ENCODE measurements at places on chromosomes 11 and 22.

DNA sequence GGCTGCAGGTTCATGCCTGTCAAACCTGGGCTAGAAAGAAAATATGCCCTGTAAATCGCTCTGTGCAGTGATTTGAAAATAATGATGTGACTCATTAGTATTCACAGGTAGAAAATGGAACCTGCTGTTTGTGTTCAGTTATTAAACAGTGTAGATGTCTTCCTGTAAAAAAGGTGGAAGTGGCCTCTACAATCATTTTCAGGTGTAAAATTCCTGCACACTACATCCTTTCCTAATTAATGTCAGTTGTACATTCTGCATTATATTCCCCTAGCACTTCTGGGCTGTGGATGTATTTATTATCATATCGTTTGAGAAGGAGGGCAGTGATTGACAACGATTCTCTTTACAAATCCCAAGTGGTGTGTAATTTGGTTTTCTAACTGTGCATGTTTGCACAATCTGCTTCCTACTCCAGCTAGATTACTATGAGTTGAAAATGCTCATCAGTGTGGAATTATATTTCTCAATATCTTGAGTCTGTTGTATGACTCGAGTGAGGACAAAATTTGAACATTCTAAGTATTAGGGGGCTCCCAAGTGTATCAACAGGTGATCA lies 454.0 kb upstream of the DDI1 start:
- DNase-seq, result no peak

- DNase-seq, result no peak
Observed at GRCh38 chr22:49377306-49377705, 450.4 kb downstream of the BRD1 start.

GRCh38 chr11:74081428-74081827 lies 72.5 kb upstream of the UCP3 start:
- DNase-seq, result no peak

DNA sequence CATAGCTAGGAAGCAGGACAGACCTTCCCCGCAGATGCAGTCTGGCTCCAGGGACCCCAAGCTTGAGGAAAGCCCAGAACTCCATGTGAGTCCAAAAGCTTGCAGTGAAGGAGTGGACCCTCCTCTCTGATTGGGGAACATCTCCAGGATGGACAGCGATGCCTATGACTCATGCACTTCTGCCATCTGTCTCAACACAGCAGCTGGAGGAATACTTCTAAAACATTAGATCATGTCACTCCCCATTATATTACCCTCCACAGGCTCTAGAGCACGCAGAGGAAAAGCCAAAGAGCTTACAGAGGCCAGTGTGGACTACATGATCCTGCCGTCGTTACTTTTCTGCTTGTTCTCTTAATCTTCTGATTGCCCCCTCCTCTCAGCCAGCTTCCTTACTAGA lies 605.7 kb downstream of the INSC start:
- no peak for DNase-seq

- DNase-seq, result no peak
Observed at GRCh38 chr22:29854432-29854831, 16.4 kb upstream of the ASCC2 start.

DNA sequence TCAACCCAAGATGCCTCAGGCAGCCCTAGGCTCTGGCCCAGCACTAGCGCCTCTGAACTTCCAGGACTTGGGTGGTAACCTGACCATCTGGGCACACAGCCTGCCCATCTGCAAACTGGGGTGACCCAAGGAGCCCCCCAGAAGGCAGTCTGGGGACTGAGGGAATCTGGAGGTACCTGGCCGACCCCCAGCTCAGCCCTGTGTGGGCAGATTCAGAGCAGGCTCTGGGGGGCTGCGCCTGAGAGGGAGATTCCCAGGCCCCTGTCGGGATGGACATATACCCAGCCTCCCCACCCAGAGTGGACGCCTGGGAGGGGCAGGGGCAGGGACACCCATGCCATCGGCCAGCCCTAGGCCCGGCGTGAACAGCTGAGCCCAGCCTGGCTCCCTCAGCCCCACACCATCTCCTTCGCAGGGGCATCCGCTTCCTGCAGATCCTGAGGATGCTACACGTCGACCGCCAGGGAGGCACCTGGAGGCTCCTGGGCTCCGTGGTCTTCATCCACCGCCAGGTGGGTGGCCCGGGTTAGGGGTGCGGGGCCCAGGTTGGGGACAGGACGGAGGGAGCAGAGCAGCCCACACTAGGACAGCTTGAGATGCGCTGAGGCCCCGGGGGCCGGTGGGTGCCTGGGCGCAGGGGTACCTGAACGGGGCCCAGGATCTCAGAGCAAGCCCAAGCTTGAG lies 126.9 kb downstream of the KCNQ1 start:
- DNase-seq, result no peak

- peak; percentile 43 for DNase-seq
Observed at GRCh38 chr11:112174789-112175598, at the start of gene BCO2. BCO2 (plus strand) TSS chr11:112175512; CDS start chr11:112175602, 90 bp downstream.

DNA sequence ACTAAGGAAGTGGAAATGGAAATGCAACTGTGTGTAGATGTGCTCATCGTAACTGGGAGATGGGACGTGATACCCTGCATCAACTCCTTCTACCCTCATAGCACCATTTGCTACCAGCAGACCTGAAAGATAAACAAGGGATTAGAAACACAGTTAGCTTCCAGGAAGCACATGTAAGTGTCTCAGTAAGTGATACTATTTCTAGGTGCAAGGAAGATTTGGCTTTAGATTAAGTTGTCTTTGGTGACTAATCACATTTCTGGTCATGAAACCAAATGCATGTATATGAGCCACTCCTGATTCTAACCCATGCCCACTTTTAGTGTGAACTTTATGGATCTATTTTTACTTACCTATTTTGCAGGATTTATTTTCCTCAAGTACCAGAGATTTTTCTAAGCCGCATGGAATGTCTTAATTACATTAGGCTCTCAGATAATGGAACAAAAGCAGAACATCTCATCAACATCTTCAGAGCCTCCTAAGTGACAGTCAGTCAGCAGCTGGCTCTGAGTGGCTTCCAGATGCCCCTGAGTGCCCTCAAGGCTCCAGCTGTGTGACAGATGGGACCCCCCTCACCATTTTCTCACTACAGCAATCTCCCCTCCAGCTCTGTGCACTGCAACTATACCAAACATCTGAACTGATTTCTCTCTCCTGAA lies 21.2 kb downstream of the SLC5A12 start:
- no peak for DNase-seq

DNA sequence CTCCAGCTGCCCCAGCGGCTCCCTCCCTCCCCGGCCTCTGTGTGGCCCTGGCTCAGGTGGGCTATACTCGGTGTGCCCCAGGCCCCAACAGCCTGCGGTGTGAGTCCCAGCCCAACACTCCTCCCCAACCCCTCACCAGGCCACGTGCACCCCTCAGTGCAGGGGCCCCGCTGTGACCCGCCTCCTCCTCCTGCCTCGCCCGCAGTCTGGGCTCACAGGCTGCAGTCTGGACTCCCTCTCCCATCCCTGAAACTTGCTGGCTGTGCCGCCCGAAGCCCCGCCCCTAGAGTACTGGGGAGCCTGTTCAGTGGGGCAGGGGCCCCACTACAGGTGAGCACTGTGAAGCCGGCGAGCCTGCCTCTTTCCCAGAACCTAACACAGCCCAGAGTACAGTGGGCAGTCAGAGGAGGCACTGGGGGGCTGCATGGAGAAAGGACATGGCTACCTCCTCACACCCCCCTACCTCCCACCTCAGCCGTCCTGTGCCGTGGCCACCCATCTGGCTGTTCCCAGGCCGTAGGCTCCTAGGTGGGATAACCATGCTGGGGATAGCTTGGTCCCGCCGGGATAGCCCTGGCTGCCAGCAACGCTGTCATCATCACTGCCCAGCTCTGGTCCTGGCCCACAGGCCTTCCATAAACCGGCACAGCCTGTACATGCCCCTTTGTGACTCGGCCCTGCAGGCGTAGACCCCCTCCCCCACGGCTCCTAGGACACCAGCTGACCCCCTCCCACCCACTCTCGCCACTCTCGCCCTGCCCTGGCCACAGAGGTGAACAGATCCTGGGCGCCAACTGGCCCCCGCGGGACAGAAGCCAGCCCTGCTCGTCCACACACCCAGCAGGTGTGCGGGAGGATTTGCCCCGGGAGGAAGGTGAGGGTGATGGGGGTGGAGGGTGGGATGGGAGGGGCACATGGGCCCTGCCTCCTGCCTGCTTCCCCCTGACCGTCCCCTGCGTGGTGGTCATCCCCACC lies 29.7 kb downstream of the CELSR1 start:
- DNase-seq, result no peak

- peak; percentile 26 for DNase-seq
Observed at GRCh38 chr11:33772300-33772699, 2.0 kb downstream of the FBXO3 start.
